ENCODE measurements at places on chromosomes 7 and 10.

GRCh38 chr7:107179326-107180164 is 10.7 kb downstream of the HBP1 start:
- no peak for DNase-seq

DNA sequence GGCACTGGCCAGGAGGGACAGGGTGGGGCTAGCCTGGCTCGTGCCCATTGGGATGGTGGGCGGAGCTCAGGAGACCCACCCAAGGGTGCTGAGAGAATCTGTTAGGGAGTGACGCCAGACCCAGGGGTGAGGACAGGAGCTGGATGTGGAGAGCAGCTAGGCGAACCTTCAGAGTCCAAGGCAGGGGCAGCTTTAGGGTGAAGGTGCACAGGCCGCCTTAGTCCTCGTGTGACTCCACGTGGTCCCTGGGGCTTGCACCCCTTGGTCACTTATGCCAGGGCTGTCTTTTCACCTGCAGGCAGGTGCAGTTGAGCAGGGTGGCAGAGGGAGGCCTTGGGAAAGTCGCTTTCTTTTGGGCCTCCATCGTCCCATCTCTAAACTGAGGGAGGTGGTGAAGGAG is 4.3 kb downstream of the RAMP3 start:
- no peak for DNase-seq

GRCh38 chr7:142188846-142189245 is 69.0 kb downstream of the PRSS58 start:
- DNase-seq, result no peak

DNA sequence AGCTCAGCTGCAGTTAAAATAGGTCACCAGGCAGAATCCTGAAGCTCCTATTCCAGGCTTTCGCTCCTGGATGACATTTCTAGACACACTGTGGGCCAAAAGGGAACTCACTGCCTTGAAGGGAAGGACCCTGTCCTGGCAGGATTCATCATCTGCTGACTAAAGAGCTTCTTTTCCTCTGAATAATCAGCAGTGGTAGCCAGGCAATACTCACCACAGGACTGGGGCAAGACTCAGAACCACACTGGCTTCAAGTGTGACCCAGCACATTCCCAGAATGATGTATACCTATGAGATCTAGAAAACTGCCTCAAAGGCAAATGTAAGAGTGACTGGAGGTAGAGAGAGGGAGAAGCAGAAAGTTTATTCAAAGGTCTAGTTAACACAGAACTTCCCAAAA is 29.5 kb upstream of the EBF3 start:
- no peak for DNase-seq

- DNase-seq, result no peak
Measured at GRCh38 chr7:38975944-38976392, 1.7 kb upstream of the POU6F2 start.

- DNase-seq, result no peak
Measured at GRCh38 chr7:6385110-6385781, 62.5 kb downstream of the DAGLB start.

DNA sequence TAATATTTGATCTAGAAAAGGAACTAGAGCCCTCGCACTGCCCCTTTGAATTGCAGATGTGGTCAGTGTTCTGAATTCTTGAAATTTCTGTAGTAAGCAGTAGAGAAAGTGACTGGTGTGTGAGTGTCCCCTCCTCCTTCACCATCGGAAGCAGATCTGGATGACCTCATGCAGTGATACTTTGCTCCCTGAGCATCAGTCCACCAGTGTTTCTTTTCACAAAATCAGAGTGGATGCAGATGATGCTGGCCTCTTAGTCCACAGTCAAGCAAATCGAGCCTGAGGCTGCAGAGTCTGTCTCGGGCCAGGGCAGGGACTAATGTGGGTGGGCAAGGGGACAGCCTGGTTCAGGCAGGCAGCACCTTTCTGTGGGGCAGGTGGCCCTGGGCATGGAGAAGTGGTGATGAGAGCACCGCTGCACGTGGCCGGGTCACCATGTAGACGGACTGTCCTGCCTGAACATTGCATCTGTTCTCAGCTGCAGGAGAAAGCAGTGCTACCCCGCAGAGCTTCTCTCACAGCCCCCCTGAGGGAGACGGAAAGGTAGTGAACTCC is 5.4 kb downstream of the INSIG1 start:
- DNase-seq, result no peak

- no peak for DNase-seq
Measured at GRCh38 chr7:153934048-153934447, 118.2 kb upstream of the DPP6 start.

DNA sequence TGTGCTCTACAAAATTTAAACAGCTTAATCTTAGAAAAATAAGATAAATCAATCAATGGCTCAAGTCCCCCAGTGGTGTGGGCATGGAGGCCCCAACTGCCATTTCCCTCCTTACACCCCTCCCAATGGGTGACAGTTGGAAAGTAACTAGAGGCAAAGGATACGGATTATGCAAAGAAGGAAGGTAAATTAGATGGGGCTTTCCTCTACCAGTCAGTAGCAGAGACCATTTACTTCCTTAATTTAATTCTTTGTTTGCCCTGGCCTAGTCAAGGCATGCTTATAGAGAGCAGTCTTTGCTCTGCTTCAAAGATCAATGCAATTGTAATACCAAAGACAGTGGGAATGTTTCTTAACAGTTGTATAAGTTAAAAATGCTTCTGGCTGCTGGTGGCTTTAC is 63.3 kb upstream of the PAPSS2 start:
- DNase-seq, result no peak

- DNase-seq, result no peak
Measured at GRCh38 chr7:45494885-45495284, 79.3 kb upstream of the ADCY1 start.

- DNase-seq, result no peak
Measured at GRCh38 chr10:71996592-71997371, 32.6 kb downstream of the CHST3 start.

- no peak for DNase-seq
Measured at GRCh38 chr10:126075009-126075408, 178.6 kb downstream of the FANK1 start.

- DNase-seq, result no peak
Measured at GRCh38 chr10:68103901-68104300, 5.4 kb upstream of the MYPN start.

DNA sequence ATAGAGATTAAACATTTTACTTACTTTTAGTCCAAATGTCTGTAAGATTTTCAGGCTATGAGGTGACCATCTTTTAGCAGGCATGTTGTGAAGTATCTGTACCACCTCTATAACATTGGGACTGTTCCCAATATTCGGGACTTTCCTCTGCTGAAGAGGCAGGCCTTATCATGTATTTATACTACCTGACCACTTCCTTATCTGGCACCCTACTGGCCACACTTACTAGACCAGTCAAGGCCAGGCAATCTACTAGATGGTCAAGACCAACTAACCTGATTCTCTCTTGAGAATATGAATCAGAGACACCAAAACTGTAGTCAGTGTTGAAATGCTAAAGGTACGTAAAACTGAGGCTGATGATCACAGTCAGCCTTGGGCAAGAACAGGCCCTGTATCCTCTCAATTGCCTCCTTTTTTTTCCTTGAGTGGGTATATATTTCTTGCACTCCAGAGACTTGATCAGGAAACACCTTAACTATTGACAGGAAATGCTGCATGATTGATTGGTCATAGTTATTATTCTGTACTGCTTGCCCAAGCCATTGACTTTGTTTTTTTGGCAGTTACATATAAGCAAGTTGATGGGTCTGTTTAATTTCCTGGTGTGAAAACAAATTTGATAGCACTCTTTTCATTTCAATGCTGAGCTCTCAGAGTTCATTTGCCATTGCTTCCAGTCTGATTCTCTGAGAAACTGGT is 5.2 kb upstream of the PRKAR2B start:
- no peak for DNase-seq

DNA sequence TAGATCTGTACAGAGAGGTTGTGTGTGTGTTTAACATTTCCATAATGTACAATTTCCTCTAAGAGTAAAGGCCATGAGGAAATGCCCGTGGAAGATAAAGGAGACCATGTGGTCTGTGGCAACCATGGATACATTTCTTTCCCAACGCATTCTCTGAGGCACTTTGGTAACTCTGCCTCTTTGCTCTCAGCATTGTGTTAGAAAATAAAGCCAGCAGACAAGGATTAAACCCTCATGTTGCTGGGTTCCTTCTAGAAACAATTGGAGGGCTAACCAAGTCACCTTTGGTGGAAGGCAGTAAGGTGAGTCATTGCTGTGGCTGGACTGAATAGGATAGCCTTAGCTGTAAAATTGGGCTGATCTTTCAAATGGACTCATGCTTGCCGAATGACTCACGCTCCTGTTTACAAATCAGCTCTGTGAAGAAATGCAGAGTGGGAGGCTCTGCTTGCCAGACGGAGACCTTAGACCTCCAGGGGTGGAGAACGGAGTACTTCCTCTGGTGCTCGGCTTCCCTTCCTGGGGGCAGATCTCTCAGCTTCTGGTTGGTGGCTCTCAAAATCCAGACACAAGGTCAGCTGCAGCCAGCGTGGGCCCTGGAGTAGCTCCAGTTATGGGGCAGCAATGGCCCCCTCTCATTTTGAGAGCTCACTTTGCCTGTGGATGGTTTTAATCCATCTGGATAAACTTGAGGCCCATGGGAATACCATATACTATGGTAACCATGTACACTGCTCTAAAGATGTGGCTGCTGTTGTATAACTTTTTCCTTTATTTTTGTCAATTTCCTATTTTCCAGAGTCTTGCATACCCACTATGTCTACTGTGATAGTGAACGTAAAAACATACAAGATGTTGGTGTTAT is 137.3 kb downstream of the TCF7L2 start:
- no peak for DNase-seq

DNA sequence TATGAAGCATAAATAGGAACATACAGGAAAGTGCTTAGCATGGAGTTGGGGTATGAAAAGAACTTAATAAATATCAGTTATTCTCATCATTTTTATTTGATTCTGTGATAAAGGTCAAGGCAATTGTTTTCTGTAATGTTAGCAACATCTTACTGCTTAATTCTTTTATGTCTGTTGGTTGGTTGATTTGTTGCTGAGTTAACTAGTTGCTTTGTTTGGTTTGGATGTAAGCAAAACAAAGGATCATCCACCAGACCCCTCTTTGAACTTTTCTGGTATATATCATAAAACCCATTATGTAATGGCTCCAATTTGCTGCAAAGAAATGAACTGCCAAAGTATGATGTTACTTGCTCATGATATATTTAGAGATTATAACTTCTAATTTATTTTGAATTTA is 44.5 kb downstream of the CH25H start:
- no peak for DNase-seq
